Stimulated activated CD4-positive, alpha-beta T cell treated with anti-CD3 and anti-CD28 coated beads, Interleukin-1b, Interleukin-23, amount 100 ng/mL, for 24 hours (primary cell): ENCODE measurements at places on chromosomes 7 and 10.

- DNase-seq: no peak
Measured at GRCh38 chr7:76063114-76063513, 15.2 kb downstream of the MDH2 start.

GRCh38 chr7:99929730-99930053, 272 bp upstream of the GJC3 start:
- no peak for DNase-seq

DNA sequence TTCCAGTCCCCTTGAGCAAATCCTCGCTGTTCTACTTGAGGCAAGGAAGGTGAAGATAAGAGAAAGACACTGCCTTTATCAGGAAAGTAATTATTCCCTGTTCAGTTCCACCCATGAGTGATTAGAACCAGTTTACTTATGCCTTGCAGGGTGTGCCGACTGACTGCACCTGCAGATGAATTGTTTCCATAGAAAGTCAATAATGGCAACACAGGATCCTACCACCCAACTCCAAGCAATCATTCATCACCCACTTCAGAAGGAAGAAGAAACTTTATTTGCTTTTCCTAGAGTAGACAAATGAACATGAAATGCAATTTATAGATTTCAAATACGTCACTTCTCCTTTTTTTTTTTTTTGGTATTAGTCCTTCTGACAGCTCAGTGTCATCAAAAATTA, 383.9 kb downstream of the SORCS1 start:
- no peak for DNase-seq

DNA sequence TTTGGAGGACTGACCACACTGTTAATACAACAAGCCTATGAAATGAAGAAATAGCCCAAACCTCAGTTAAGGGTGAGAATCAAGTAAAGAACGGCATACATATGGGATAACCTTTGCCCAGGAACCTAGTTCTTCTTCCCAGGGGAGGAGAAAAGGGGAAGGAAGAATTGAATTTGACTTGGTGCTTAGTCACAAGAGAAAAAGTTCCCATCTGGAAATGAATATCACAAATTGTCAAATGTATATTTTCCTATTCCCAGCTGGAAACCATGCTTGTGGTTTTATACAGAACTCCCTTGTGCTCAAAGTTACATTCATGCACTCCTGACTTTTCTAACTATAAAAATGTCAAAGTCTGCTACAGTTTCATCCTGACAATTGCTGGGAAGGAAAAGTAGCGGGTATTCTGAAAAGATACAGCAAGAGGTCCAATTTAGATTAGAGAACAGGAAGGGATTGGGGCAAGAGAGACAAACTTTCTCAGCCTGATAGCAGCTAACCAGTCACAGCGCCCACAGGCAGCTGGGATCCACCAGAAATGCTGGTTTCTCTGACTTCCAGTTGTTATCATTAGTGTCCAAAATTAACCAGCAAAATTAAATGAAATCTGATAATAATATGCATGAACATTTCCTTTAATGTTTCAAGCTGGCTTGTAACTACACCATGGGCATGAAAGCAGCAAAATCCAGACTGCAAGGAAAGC, 18.6 kb upstream of the GSAP start:
- no peak for DNase-seq

DNA sequence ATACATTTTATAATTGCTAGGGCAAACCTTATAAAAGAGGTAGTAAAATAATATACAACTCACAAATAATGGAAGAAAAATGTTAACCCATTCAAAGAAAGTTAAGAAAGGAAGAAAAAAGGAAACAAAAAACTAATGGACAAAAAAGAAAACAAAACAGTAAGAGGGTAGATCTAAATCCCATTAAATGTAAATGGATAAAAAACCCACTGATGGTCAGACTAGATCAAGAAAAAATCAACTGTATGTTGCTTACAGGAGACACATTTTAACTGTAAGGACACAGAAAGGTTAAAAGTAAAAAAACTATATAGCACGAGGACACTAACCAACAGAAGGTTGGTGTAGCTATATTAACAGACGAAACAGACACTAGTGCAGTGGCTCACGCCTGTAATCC, 18.0 kb downstream of the FOXL3 start:
- no peak for DNase-seq

DNA sequence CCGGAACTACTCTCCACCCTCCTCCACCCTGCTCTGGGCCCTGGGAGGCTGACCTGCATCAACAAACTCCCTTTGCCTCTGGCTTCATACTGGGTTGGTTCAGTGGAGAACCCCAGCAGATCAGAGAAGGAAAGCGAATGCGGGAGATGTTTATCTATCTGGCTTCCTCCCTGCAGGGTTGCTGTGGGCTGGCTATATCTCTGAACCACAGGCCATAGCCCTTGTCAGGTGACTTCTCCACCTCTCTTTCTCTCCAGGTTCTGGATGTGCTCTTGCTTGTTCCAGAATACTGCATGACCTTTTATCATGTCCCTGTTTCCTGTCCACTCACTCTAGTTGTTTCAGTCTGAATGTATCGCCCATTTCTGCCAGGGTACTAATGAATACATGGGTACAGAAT, 51.7 kb upstream of the IFRD1 start:
- DNase-seq: no peak

GRCh38 chr10:78415111-78415510, 381.4 kb downstream of the RPS24 start:
- DNase-seq: no peak

GRCh38 chr7:158530800-158531609, 56.6 kb downstream of the PTPRN2 start:
- no peak for DNase-seq

GRCh38 chr7:130650611-130651120, 17.9 kb downstream of the COPG2 start:
- DNase-seq: no peak

DNA sequence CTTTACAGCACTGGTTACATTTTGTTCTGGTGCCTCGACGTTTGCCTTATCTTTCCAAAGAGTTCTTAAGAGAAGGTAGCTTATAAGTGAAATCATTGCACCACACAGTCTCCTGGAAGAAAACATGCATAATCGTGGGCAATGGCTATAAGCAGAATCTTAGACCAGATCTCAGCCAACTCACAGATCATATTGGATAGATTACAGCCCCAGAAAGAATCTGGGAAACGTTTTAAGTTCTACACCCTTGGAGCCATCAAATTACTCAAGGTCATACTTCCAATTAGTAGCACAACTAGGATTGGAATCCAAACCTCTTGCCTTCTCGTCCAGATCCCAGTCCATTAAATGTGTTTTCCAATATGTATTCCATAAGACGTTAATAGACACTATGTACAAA, 8.8 kb upstream of the PDCD4 start:
- no peak for DNase-seq

GRCh38 chr10:91200314-91201212, 19.9 kb upstream of the PCGF5 start:
- DNase-seq: no peak

DNA sequence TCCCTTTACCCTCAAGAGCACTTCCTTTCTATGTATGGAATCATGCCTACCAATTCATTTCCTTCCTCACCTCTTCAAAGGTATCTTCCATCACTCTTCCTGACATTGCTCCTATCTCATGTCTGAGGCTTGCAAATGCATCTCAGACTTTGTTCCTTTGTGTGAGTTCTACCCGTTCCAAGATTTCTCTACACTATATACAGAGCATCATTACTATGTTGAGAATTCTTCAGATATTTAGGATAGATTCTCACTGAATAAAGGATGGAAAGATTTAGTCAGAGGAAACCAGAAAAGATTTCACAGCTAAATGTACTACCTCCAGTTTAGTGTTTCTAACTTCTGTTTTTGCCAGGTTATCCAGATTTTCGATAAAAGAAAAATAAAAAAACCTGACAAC, 462.7 kb downstream of the PHTF2 start:
- no peak for DNase-seq

- no peak for DNase-seq
Measured at GRCh38 chr10:111392159-111392558, 315.3 kb downstream of the ADRA2A start.

GRCh38 chr7:142478479-142479220, 220.8 kb upstream of the PRSS58 start:
- DNase-seq: no peak

GRCh38 chr7:79434867-79435266, 18.6 kb downstream of the MAGI2 start:
- no peak for DNase-seq

GRCh38 chr7:3272691-3273141, 28.3 kb upstream of the SDK1 start:
- DNase-seq: no peak

GRCh38 chr7:73470208-73470607, 36.6 kb downstream of the FZD9 start:
- DNase-seq: no peak

- DNase-seq: no peak
Measured at GRCh38 chr7:86776136-86776535, 132.4 kb downstream of the GRM3 start.

GRCh38 chr10:14573666-14574261, 200.9 kb downstream of the FAM107B start:
- DNase-seq: no peak

GRCh38 chr10:5125315-5126044, 31.3 kb downstream of the AKR1C3 start:
- no peak for DNase-seq

DNA sequence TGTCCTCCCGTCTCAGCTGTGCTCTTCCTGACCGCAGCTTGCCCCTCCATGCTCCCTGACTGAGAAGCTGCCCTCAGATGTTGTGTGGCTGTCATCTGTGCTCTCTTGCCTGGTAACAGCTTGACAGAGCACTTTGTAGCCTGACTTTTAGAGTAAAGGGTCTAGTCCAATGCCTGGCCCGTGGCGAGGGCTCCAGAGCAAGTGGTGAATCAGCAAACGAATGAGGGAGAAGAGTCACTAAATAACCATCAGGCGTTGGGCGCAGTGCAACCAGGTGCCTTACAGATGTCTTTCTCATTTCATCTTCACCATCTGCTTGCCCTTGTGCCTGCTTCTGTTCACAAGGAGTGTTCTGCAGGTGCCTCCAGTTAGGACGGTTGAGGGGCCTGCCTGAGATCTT, 45.6 kb downstream of the MKI67 start:
- no peak for DNase-seq

DNA sequence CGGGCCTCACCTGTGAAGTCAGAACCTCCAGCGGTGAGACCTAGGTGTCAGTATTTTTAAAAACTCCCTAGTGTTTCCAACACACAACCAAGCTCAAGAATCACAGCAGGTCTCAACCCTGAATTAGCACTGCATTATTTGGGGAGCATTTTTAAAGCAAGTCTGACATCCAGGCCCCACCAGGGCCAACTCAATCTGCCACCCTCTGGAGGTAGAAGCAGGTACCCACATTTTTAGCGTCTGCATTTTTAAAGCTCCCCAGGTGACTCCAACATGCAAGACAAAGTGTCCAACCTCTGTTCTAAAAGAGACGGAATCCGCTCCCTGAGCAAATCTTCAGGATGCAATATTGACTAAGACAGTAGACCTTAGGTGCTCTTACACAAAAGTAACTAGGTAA, 225.7 kb downstream of the TNS3 start:
- no peak for DNase-seq

- no peak for DNase-seq
Measured at GRCh38 chr7:22934473-22935065, 79.4 kb downstream of the HYCC1 start.

DNA sequence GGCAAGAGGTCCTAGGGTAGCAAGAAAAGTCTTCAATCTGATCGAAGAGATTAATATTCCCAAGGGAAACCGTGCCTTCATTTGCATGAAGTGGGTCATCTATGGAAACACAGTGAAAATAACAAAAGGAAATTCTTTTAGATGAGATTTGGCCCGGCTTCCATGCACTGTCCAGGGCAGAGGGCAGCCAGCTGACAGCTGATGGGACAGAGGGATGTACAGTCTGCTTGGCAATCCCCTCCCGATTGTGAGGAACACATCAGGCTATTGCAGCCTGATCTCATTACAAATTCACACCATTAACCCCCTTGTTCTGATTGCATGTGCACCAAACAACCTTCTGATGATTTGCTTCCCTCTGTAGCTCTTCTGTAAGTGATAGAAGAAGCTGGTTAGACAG, 105.3 kb downstream of the FRMD4A start:
- no peak for DNase-seq

DNA sequence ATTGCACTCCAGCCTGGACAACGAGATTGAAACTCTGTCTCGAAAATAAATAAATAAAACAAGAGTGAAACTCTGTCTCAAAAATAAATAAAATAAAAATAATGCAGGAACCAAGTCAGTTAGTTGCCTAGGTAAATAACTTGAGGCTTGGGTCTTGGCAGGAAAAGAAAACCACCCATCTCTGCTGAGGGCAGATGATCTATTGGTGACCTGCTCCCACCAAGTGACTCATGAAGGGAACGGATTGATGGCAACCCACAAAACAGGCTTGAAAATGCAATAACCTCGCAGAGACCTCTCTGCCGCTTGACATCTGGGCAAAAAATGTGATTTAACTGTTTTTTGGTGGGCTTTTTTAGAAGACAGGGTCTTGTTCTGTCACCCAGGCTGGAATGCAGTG, 86.6 kb downstream of the CALN1 start:
- DNase-seq: no peak

DNA sequence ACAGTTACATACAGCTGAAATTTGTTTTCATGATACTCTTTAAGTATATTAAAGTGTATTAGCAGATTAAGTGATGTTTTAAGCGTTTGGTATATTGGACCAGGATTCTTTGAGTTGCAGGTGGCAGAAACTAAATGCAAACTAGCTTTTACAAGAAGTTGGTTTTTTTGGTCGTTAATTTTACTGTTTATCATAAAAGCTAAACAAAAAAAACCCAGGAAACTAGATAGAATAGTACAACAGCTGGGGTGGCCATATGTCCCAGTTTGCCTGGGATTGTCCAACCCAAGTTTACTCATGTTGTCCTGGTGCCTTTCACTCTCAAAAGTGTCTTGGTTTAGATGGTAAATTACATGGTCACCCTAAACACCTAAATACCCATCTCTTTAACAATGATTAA, 108.7 kb downstream of the PHTF2 start:
- DNase-seq: no peak

- DNase-seq: no peak
Measured at GRCh38 chr7:12942609-12943008, 255.2 kb downstream of the ARL4A start.

DNA sequence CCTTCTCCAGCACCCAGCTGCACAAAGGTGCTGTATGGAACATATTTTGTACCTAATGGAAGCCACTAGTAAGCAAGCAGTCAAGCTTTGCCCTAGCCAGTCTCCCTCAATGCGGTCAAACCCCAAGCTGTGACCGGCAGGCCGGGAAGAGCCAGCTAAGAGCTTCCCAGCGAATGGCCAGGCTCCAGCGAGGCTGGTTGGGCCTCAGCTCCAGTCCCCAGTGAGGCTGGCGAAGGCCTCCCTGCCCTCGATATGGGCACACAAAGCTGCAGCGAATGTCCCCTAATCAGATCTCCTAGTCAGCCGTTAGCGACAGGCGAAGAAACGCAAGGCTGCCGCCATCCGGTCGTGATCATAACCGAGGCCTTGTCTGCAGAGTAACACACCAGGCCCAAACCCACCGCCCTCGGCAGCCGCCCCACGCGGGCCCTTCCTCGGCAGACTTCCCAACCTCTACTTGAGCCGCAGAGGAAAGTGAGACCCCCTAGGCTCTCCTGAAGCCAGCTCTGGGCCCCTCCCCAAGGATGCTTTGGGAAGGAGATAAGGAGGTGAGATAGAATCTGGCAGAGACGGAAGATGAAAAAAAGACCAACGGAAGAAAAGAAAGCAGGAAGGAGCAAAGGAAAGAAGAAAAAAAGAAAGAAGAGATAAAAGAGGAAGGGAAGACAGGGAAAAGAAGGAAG, 3.1 kb upstream of the HOXA9 start:
- DNase-seq: no peak
